ENCODE measurements at places on chromosomes 1 and 21. TPM values are rescaled to one million over a fixed set of nuclear protein-coding genes. Genes with fewer than 3 reads are reported as not detected.

DNA sequence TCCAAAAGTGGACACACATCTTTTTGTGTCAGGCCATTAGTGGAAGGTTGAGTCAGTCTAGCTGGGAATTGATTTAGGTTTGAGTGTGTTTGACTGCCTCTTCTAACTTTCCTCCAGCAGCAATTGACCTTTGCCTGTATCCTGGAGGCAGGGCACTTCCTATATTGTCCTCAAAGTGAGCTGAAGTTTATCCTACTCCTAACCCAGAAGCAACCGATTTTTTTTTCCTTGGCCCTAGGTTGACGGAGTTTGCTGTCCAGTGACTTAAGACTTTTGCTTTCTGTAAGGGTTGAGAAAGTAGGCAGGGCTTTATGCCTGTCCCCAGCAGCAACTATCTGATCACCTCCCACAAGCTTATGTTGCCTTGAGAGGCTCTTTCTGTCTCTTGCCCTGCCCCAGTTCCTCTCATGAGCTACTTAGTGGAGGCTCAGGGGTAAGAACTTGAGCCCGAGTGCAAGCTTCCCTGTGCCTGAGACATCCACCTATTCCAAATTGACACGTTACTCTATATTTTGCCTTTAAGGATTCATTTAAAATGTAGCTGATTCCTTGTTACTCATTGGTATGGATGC, 30.9 kb downstream of the SLC35F3 start:
- no peak for DNase-seq

DNA sequence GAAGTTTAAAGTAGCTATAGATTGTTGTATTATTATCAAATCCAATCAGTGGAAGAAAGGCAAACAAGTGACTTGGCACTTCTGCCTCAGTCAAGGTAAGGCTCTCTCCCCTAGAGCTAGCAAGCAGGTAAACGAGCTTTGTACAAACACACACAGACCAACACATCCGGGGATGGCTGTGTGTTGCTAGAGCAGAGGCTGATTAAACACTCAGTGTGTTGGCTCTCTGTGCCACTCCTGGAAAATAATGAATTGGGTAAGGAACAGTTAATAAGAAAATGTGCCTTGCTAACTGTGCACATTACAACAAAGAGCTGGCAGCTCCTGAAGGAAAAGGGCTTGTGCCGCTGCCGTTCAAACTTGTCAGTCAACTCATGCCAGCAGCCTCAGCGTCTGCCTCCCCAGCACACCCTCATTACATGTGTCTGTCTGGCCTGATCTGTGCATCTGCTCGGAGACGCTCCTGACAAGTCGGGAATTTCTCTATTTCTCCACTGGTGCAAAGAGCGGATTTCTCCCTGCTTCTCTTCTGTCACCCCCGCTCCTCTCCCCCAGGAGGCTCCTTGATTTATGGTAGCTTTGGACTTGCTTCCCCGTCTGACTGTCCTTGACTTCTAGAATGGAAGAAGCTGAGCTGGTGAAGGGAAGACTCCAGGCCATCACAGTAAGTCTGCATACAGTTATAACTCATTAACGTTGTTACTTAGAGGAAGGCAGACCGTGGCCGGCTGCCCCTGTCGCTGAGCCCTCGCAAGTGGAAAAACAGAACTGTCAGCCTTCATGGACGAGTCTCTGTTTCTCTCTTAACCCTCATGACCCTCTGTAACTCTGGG, at the start of gene PALMD:
Gene PALMD, plus strand, starts transcription at position 415 of the 833 bp plus-strand sequence. Its CDS starts 205 bp downstream, at position 620.
- DNase-seq, result no peak

GRCh38 chr1:115978292-115978941, 2.1 kb downstream of the SLC22A15 start:
- no peak for DNase-seq

- no peak for DNase-seq
Measured at GRCh38 chr21:39633770-39634181, 21.0 kb downstream of the B3GALT5 start.

DNA sequence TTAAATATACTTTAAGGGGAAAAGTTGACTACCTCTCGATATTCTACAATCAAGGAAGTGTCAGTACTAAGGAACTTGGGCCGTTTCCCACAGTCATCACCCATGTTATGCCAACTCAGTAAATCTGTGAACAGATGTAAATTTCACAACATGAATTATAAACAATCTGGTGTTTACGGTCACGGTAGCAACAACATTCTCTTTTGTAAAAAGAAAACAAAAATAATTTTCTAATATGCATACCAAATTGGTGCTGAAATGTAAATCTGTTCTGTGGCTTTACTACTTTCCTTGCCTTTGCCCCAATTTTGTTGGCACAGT, 1.2 kb downstream of the SH3GLB1 start:
- DNase-seq, result peak; percentile 11

- DNase-seq, result no peak
Measured at GRCh38 chr1:221336126-221336525, 405.8 kb downstream of the DUSP10 start.

DNA sequence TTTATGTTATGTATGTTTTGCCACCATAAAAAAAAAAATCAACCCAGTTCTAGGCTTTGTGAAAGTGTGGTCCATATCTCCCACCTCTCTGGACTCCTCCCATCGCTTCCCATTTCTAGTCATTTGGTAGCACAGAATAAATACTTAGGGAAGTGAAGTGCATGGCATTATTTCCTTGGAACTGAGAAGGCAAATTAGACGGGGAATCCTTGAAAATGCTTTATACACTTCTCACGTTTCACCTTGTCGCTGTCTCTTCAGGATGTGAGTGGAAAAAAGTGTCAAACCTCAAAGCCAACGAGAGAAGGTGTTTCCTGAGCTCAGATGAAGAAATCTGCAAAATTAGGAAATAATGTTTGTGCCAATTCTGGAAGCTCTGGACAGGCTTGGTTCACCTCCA, 209.9 kb downstream of the ATG4C start:
- no peak for DNase-seq

Gene MIXL1
- not detected for total RNA-seq

Gene MXRA8
- total RNA-seq, result 0.25 TPM

Gene DMRTA2
- not detected for total RNA-seq

Gene SLAMF9
- not detected for total RNA-seq

- DNase-seq, result no peak
Measured at GRCh38 chr1:109873278-109874175, 37.1 kb upstream of the CSF1 start.

DNA sequence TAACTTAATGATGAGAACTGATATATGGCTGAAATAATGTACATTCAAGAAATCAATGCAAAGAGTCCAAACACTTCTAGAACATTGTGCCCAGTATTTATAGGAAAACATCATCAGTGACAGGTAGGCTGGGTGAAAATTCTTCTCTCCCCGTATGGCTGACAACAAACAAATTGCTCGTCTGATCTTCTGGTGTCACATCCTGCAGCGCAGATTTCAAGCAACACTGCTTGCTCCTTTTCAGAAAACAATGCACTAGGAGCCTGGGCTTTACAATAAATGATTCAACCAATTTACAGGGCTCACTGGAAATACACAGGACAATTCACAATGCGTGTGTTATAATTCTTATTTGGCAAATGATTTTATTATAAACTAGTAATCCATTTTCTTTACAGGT, 185.3 kb downstream of the RERE start:
- DNase-seq, result no peak

DNA sequence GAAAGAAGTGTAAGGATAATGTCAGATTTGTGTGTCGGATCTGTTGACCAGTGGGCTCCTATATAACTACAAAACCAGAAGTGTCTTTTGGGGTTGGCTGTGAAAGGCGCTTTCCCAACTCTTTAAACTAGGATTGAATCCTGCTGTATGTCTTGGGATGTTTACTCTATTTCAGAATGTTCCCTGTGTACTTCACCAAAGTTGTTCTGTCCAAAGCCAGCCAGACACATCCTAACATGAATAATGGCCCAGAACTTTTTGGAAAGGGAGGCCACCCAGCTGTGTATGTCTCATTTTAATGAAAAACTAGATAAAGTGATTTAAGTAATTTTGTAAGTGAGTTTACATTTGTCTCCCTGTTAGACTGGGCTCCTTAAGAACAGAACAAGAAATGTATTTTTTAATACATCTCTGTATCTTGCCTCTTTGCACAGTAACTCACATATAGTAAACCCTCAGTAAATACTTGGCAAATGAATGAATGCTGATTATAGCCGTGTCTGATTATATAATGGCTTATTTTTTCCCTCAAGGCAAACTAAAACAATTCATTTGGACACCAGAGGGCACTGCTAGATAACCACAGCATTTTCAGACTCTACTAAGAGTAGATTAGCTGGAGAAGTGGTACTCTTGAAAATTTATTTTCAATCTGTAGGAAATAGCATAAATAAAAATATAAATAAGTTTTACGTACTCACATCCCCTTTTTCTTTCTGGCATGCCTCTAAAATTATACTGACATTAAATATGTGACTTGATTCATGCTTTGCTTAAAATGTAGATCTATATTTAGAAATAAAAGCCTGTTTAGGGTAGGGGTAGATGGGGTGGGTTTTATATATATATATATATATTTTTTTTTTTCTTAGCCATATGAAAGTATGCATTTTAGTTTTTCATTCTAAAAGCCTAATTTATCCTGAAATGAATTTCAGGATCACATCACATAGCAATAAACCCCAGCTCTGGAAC, 23.8 kb downstream of the TSEN15 start:
- DNase-seq, result peak; percentile 19

DNA sequence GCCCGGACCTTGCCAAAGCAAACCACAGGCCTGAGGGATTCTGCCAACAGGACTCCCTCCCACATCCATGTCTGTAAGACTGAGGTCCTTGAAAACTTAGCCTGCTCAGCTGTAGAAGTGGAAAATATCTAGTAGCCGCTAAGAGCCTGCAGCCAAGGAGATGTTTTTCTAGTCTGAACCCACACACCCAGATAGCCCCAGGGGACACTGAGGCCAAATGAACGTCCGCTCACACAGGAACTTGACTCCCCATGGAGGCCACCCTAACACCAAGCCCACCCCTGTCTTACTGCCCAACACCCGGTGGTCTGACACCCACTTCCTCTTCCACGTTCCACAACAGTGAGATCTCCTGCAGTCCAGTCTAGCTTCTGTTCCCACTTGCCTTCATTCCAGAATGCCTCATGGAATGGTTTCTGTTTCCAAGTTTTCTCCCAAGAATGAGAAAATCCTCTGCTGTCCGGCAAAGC, 174.8 kb downstream of the PLPP3 start:
- no peak for DNase-seq

DNA sequence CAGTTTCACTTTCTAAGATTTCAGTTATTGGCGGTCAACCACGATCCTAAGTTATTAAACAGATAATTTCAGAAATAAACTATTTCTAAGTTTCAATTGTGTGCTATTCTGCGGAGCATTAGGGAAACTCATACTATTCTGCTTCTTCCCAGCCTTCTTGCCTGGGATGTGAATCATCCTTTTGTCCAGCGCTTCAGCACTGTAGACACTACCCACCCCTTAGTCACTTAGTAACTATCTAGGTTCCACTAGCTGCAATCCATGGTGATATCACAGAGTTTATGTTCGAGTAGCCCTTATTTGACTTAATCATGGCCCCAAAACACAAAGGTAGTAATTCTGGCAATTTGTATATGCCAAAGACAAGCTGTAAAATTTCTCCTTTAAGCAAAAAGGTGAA, 279.9 kb upstream of the ADAMTS5 start:
- DNase-seq, result no peak

Gene GJA5
- not detected for total RNA-seq

Gene WNT2B
- 0.11 TPM for total RNA-seq

DNA sequence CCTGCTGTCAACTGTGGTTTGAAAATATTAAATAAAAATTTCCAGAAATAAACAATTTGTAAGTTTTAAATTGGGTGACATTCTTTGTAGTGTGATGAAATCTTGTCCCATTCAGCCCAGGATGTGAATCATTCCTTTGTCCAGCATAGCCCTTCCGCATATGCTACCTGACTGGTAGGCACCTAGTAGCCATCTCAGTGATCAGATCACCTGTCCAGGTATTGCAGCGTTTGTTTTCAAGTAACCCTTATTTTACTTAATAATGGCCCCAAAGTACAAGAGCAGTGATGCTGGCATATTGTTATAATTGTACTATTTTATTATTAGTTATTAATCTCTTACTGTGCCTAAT, 351.6 kb upstream of the B3GALT2 start:
- no peak for DNase-seq

- no peak for DNase-seq
Measured at GRCh38 chr21:36784947-36785346, 86.0 kb downstream of the SIM2 start.

GRCh38 chr1:25033828-25034705, 104.0 kb upstream of the RUNX3 start:
- no peak for DNase-seq

DNA sequence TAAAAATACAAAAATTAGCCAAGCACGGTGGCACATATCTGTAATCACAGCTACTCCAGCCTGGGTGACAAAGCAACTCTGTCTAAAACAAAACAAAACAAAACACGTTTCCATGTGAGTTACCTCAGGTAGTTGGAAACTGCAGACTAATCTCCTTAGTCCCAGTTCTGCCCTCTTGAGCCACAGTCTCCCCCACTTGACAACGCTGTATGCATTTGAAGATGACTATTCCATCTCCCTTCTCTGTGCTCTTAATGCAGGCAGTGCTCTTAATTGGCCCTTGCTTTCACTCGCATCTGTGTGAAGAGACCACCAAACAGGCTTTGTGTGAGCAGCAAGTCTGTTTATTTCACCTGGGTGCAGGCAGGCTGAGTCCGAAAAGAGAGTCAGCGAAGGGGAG, 19.6 kb upstream of the DHCR24 start:
- no peak for DNase-seq

Gene EPHA2
- 0.21 TPM for total RNA-seq

DNA sequence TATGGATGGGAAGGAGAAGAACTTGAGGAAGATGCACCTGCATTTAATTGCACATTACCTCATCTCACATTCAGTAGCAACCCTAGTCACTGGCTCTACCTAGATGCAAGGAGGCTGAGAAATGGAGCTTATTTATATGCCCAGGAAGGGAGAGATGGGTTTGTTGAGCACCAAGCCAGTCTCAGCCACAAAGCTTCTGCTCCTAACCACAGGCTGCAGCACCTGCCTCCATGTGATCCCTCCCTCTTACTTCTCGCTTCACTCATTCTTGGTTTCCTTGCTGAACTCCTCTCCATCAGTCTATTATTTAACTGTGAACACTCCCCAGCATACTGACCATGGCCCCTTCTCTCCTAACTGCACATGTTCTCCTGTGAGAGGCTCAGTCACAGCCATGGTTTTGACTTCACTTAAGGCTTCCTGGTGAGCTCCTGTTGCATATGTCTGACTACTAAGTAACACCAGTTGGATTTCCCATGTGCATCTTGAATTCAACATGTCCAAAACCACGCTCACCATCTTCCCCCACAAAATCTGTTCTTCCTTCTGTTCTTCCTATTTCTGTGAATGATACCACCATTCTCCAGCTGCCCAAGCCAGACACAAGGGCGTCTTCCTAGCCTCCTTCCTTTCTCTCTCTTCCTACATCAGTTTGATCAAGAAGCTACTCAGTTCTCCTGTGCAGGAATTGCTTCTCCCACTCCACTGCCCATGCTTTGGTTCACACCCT, 139.8 kb downstream of the AK5 start:
- DNase-seq, result peak; percentile 22

- DNase-seq, result no peak
Measured at GRCh38 chr1:21623410-21623961, 45.7 kb downstream of the RAP1GAP start.

DNA sequence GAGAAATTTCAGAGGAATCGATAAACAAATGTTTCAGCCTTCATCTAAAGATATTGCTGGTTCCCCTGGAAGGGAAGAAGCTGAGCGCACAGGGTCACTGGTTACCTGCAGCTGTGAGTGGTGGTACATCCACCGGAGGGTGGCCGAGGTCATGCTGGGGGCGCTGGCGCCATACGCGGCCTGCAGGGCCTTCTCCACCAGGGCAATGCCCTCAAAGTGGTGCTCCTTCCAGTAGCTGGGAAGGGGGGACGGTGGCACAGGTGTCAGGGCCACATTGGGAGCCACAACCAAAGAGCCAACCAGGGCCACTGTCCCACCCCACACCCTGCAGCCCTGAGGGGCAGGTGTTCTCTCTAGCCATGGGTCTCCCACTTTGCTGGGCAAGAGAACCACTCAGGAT, 4.7 kb downstream of the AKR7A3 start:
- DNase-seq, result no peak
